Activated CD4-positive, alpha-beta T cell treated with anti-CD3 and anti-CD28 coated beads for 4 hours (primary cell): ENCODE measurements at places on chromosomes 13 and 19.

DNA sequence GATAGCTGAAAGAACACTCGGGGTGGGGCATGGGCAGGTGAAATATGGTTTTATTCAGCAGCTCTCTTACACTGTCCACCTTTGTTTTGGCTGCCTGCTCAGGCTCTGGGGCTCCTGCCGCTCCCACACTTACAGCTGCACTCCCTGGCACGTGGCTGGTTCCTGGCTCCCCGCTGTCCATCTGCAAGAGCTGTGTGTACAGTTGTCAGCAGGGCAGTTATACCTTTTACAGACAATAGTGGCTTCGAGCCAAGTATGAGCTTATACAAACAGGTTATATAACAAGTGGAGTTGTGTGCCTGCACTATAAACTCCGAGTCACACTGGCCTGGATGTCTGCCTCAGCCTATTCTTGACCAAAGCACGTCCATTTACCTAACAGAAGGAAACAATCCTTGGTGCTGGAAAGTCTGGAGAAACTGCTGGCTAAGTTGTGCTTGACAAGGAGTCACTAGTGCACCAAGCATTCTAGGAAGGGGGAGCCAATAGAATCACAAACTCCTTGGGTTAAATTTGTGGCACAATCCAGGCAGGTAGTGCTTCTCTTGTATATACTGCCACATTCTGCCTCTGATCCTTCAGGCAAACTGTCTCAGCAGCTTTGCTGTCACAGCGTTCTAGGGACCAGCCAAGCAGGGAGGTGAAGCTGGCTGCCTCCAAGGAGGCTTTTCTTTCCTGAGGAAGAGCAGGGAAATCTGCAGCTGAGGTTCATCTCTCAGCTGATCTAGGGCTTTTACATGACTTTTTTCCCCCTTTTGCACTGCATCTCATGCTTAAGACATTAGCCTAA is 68.2 kb downstream of the NHLRC3 start:
- DNase-seq, result no peak

- DNase-seq, result no peak
Observed at GRCh38 chr13:113765564-113765910, 6.5 kb downstream of the TMEM255B start.

DNA sequence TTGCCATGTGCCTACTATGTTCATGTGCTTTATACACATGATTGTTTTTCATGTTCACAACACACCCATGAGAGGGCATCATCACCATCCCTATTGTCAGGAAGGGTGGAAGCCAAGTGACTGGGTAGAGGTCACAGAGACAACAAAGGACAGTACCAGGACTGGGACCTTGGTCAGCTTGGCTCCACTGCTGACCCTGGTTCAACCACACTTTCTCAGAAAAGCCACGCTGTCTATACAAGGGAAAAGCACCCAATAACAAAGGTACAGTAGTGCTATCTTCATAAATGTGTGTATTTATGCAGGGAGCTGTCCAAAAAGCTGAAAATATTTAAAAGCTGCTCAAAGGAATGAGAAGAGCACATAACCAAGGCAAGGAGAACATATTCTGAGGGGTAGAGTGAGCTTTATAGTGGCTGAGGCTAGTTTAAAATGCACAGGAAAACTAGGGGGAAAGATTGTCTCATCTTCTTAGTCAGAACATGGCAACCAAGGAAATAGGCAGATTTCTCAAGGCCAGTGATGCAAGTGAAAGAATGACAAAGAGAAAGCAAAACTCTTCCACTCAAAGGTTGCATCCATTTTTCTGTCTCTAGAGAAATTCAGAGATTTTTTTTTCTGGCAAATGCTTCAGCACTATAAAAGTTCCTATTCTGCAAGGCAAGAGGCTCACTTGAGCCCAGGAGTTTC is 415.0 kb downstream of the FOXO1 start:
- no peak for DNase-seq

- DNase-seq, result peak; percentile 14
Observed at GRCh38 chr13:40060296-40061007, 405.0 kb downstream of the COG6 start.
